ENCODE measurements at places on chromosomes 7 and 10.

DNA sequence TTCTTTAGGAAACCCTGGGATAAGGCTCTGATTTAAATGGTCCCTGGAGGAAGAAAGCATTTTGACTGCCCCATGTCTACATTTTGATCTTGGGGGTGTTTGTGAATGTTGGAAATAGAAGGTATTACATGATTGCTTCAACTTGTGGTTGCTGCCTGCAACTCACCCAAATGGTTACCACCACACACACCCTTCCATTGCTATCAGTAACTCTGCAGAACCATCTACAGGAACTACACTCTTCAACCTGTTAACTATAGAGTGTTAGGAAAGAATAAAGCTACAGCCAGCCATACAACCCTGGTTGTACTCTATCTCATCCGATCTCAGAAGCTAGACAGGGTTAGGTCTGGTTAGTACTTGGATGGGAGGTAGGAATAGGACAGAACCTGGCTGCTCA lies 71.2 kb downstream of the APBB1IP start:
- no peak for DNase-seq

GRCh38 chr10:30028006-30028737 lies 31.2 kb downstream of the JCAD start:
- DNase-seq, result peak; percentile 24

- DNase-seq, result no peak
Observed at GRCh38 chr10:77348751-77349150, 288.9 kb downstream of the KCNMA1 start.

- DNase-seq, result no peak
Observed at GRCh38 chr7:73341877-73342276, 13.9 kb downstream of the FKBP6 start.

DNA sequence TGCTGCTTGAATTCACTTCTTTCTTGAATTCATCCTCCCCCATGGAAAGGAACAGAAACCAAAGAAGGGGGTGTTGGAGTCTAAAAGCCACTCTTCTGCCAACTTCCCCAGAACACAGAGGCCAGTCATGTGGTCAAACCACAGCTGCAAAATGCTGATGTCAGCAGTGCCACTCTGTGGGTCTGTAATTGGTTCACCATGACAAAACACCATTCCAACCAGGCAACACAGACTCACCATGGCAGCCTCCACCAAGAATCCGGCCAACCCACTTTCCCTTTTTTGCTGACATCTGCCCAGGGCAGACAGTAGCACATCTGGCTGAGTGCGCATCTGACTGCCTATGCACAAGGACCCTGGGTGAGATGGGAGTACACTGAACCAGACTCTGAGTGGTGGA lies 16.8 kb downstream of the OSBPL3 start:
- DNase-seq, result no peak

DNA sequence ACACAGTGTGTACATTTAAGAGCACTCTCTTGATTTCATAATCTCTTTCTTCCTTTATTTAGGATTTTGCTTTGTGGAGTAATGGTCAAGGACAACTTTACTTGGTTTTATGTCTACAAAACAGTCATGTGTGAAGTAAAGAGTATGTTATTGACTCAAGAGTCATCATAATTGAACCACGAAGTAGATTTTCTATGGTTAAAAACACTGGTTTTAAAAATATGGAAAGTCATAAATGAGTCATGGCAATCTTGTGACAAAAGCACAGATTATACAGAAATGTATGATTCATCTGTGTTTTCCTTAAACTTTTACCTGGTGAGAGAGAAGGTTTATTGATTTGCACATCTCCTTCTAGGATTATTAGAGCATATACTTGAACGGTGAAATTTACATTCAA lies 969.7 kb downstream of the GATA3 start:
- DNase-seq, result no peak

DNA sequence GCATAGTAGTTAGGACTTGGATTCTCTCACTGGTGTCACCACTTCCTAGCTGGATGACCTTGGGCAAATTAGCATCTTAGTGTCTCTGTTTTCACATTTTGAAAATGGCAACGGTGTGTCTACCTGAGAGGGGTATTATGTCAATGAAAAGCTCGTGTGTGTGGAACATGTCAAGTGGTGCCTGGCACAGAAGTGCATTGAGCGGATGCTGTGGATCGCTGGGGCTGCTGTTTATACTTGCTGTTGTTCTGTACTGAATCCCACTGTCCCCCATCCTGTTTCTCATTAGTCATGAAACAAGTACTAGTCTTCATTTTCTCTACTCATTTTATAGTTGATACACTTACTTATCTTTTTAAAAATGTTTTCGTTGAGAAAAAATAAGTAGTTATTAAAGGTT lies 26.1 kb downstream of the RBM33 start:
- DNase-seq, result no peak
